ENCODE measurements at places on chromosomes 1 and 21. TPM values are rescaled to one million over a fixed set of nuclear protein-coding genes. Genes with fewer than 3 reads are reported as not detected.

The COL16A1 gene
- total RNA-seq: 52.2 TPM

The OR2T34 gene
- not detected for total RNA-seq

The S100A10 gene
- total RNA-seq: 245 TPM

The SIKE1 gene
- 60.7 TPM for total RNA-seq

The GPR89B gene
- total RNA-seq: 26.0 TPM

The CCDC30 gene
- total RNA-seq: 3.0 TPM

The TMPRSS2 gene
- not detected for total RNA-seq

The LY9 gene
- total RNA-seq: not detected

The LDLRAD2 gene
- total RNA-seq: not detected

The C1orf105 gene
- not detected for total RNA-seq

The MRPL20 gene
- total RNA-seq: 98.6 TPM

The DMBX1 gene
- total RNA-seq: not detected

The NID1 gene
- total RNA-seq: 1.4 TPM

The SLC5A9 gene
- not detected for total RNA-seq

The TMEM50B gene
- total RNA-seq: 37.5 TPM

The CACNA1E gene
- total RNA-seq: 8.8 TPM

The CHAF1B gene
- total RNA-seq: 2.0 TPM

The BRINP3 gene
- total RNA-seq: not detected

The FALEC gene
- not detected for total RNA-seq

The S100A11 gene
- total RNA-seq: 45.1 TPM

The RAB3B gene
- 12.9 TPM for total RNA-seq

The IL24 gene
- not detected for total RNA-seq

The BLACAT1 gene
- total RNA-seq: 1.1 TPM

The ANGPTL3 gene
- total RNA-seq: not detected

The COL6A1 gene
- 407 TPM for total RNA-seq

The FCMR gene
- not detected for total RNA-seq

The CFHR5 gene
- total RNA-seq: not detected

The RGS13 gene
- not detected for total RNA-seq

The CLCC1 gene
- 26.4 TPM for total RNA-seq

The C1orf141 gene
- total RNA-seq: not detected

The RHD gene
- not detected for total RNA-seq

The CHD5 gene
- total RNA-seq: 0.96 TPM

The TMEM200B gene
- total RNA-seq: 5.8 TPM

The SAMD11 gene
- 46.2 TPM for total RNA-seq

The VWA5B1 gene
- total RNA-seq: 0.10 TPM

The TAL1 gene
- 2.1 TPM for total RNA-seq

The DESI2 gene
- total RNA-seq: 25.9 TPM

The LRRC71 gene
- total RNA-seq: not detected

The SLAMF8 gene
- total RNA-seq: not detected

The PLEKHN1 gene
- 0.29 TPM for total RNA-seq

The CDK18 gene
- total RNA-seq: 1.7 TPM

The OR2L8 gene
- total RNA-seq: 0.61 TPM

The DSCAM gene
- 4.4 TPM for total RNA-seq

The IL19 gene
- not detected for total RNA-seq

The GPN2 gene
- 21.4 TPM for total RNA-seq

The NHLH1 gene
- total RNA-seq: 1,198 TPM

The PHTF1 gene
- total RNA-seq: 107 TPM

The CLCA1 gene
- total RNA-seq: not detected
